ENCODE measurements at places on chromosomes 12 and 14. TPM values are rescaled to one million over a fixed set of nuclear protein-coding genes. Genes with fewer than 3 reads are reported as not detected.

The TRPV4 gene
- not detected for total RNA-seq

The SSTR1 gene
- not detected for total RNA-seq

The LTA4H gene
- total RNA-seq: 63.4 TPM

The LRTM2 gene
- total RNA-seq: not detected

The SMIM41 gene
- not detected for total RNA-seq

The TMEM121 gene
- 0.83 TPM for total RNA-seq

The DHRS2 gene
- 5.5 TPM for total RNA-seq

The PUS1 gene
- 50.9 TPM for total RNA-seq

The DEPDC4 gene
- 0.74 TPM for total RNA-seq

The DNAI7 gene
- not detected for total RNA-seq

The KCNC2 gene
- not detected for total RNA-seq

The POTEG gene
- total RNA-seq: not detected

The IFI27L1 gene
- total RNA-seq: 31.8 TPM

GRCh38 chr12:100503228-100503628 lies 29.6 kb downstream of the NR1H4 start:
- no peaks in the 10 kb centered on the region for H3K4me1 ChIP-seq
- DNase-seq: no peak
- no peaks in the 10 kb centered on the region for H3K27me3 ChIP-seq
- no peaks in the 10 kb centered on the region for H3K36me3 ChIP-seq

DNA sequence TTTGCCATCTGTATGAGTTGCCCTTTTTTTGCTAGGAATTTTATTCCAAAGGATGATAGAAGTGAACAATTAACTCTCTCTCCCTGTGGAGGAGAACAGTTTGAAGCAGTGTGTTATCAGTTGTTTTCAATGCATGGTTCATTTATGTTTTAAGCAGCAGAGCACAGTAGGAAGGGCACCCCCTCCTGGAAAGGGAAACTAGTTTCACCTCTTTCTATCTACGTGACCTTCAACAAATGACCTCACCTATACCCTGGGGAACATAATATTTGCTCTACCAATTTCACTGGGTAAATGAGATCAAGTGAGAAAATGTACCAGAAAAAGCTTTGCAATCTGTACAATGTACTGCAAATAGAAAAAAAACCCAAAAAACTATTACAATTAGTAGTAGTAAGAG lies 5.4 kb upstream of the DCP1B start:
- no peak overlapping the region for H3K4me3 ChIP-seq
- no peaks in the 10 kb centered on the region for H3K36me3 ChIP-seq
- H3K27me3 ChIP-seq: no peaks in the 10 kb centered on the region
- H3K27ac ChIP-seq: no peak overlapping the region
- no peak for DNase-seq

DNA sequence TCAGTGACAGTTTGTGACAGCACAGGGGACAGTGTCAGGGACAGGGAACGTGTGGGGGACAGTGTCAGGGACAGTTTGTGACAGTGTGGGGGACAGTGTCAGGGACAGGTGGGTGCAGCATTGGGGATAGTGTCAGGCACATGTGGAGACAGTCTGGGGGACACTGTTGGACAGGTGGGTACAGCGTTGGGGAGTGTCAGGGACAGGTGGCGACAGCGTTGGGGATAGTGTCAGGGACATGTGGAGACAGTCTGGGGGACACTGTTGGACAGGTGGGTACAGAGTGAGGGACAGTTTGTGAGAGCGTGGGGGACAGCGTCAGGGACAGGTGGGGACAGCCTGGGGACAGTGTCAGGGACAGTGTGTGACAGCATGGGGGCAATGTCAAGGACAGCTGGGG lies 140.0 kb downstream of the TMEM121 start:
- no peaks in the 10 kb centered on the region for H3K36me3 ChIP-seq
- no peak for DNase-seq
- H3K4me1 ChIP-seq: no peaks in the 10 kb centered on the region

DNA sequence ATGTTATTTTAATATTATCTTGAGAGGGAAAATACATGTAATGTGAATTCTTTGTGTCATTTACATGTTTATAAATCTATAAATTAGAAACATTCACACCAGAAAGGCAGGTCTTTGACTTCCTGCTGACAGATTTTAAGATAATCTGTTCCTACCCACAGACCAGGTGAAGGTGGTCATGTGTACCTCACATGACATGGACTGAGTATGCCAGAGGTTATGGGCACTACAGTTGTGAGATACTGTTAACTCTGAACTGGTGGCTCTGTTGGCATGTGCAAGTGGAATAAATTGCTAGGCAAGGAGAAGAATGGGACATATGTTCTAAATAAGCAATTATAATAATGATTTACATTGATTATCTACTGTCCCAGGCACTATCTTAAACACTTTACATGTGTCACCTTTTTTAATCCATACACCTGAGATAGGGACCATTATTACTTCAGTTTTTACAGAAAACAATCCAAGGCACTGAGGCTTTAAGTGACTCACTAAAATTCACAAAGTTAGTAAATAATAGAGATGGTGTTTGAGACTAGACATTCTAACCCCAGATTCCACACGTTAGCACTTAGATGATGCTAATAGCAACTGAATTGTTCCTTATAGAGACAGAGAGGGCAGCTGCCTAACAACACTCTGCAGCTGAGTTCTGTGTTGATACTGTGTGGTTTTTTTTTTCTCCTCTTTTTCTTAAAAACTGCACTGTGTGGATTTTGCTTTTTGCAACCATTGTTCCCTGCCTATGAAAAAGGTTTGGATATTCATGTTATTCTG lies 23.8 kb downstream of the SLC16A7 start:
- no peaks in the 10 kb centered on the region for H3K36me3 ChIP-seq
- H3K4me1 ChIP-seq: peaks cover 8% of the 10 kb centered on the region
- no peak overlapping the region for H3K27ac ChIP-seq
- no peak for DNase-seq
- no peak overlapping the region for H3K4me3 ChIP-seq

DNA sequence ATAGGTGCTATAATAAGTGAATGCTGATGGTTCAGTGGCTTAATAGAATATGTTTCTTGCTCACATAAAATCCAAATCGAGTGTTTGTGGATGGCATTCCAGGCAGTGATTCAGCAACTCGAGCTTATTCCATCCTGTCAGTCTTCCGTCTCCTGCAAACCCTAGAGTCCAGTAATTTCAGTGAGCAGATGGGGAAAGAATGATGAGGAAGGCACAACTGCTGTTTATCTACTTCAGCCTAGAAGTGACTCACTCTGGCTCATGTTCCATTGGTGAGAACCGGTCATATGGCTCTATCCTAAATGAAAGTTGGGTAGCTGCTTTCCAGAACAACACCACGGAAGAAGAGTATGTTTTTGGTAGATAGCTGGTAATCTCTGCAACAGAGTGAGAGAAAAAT lies 421.8 kb upstream of the PDE3A start:
- H3K36me3 ChIP-seq: no peaks in the 10 kb centered on the region
- H3K4me3 ChIP-seq: no peak overlapping the region
- no peaks in the 10 kb centered on the region for H3K4me1 ChIP-seq
- H3K27me3 ChIP-seq: no peaks in the 10 kb centered on the region
- H3K27ac ChIP-seq: no peak overlapping the region

DNA sequence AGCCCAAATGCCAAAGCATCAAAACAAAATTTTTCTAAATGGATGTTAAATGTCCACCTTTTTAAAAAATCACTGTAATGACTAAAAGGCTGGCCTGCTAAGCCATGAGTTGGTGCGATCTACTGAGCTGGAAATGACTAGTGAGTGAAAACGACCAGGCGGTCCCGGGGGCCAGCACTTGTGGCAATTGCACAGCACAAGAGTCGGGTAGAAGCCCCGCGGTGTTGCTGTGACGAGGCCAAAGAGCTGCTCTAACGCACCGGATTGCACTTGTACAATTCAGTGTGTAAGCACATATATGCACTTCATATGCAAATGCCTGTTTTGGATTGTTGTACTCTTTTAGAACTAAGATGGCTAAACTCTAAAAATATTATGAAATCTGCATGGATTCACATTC lies 64.1 kb upstream of the DYNC1H1 start:
- no peak for DNase-seq

GRCh38 chr12:130960058-130960457 lies 6.4 kb downstream of the ADGRD1 start:
- H3K4me1 ChIP-seq: no peaks in the 10 kb centered on the region
- DNase-seq: no peak
- H3K27ac ChIP-seq: no peak overlapping the region
- H3K36me3 ChIP-seq: no peaks in the 10 kb centered on the region

GRCh38 chr14:68423686-68424085 lies 369.2 kb downstream of the ZFP36L1 start:
- H3K4me3 ChIP-seq: no peak overlapping the region
- H3K27ac ChIP-seq: no peak overlapping the region
- no peaks in the 10 kb centered on the region for H3K4me1 ChIP-seq
- no peaks in the 10 kb centered on the region for H3K27me3 ChIP-seq
- H3K36me3 ChIP-seq: no peaks in the 10 kb centered on the region

GRCh38 chr14:75003250-75004027 lies 718 bp downstream of the EIF2B2 start:
- H3K27me3 ChIP-seq: no peaks in the 10 kb centered on the region
- DNase-seq: no peak
- peaks cover 20% of the 10 kb centered on the region for H3K36me3 ChIP-seq
- H3K4me3 ChIP-seq: peak overlapping the region; percentile 93

DNA sequence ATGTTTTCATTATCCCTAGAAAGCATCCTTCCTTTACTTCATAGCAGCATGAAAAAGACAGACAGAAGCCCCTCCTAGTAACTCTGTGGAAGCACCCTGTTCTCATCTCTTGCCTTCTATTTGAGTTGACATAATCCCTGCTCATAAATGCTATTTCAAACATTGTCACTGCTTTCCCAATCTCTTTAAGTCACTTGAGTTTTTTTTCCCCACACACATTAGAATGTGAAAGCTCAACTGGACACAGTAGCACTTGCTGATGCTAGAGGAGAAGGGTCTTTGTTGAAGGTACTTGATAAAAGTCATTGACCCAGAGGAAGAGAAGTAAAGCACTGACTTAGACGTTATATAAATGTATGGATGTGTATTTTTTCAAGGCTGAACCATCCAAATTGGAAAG lies 3.0 kb downstream of the E2F7 start:
- H3K27ac ChIP-seq: no peak overlapping the region
- no peaks in the 10 kb centered on the region for H3K4me1 ChIP-seq
- DNase-seq: no peak
- no peaks in the 10 kb centered on the region for H3K36me3 ChIP-seq

GRCh38 chr14:101022121-101022520 lies 118.6 kb upstream of the RTL1 start:
- no peaks in the 10 kb centered on the region for H3K27me3 ChIP-seq
- H3K4me3 ChIP-seq: no peak overlapping the region
- no peak overlapping the region for H3K27ac ChIP-seq
- no peaks in the 10 kb centered on the region for H3K36me3 ChIP-seq
- no peak for DNase-seq
- no peaks in the 10 kb centered on the region for H3K4me1 ChIP-seq

DNA sequence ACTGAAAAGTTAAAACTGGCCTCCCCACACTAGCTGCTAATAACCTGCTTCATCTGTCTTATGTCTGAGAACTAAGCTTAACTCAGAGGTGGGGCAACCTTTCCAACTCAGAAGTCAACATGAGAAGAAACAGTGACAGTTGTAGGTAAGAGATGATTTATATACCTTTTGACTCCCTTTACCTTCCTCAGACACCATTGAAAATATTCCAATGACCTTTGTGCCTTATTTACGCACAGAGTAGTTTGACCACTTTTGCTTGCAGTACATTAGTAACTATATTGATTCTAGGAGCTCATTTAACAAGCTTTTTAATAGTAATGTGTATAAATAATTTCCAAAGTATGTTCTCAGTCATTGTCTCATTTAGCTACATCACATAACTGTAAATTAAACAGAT lies 77.6 kb downstream of the ALX1 start:
- no peaks in the 10 kb centered on the region for H3K36me3 ChIP-seq
- H3K4me3 ChIP-seq: no peak overlapping the region
- H3K4me1 ChIP-seq: no peaks in the 10 kb centered on the region
- DNase-seq: no peak
- no peaks in the 10 kb centered on the region for H3K27me3 ChIP-seq

GRCh38 chr14:57209561-57209960 lies 59.1 kb downstream of the EXOC5 start:
- H3K27me3 ChIP-seq: no peaks in the 10 kb centered on the region
- no peak for DNase-seq
- no peaks in the 10 kb centered on the region for H3K4me1 ChIP-seq
- no peak overlapping the region for H3K4me3 ChIP-seq

- H3K4me3 ChIP-seq: no peak overlapping the region
- H3K36me3 ChIP-seq: no peaks in the 10 kb centered on the region
- H3K4me1 ChIP-seq: no peaks in the 10 kb centered on the region
Observed at GRCh38 chr14:34050606-34051005, 99.7 kb upstream of the EGLN3 start.

GRCh38 chr14:103099081-103099732 lies 4.7 kb downstream of the EXOC3L4 start:
- no peaks in the 10 kb centered on the region for H3K36me3 ChIP-seq
- no peaks in the 10 kb centered on the region for H3K4me1 ChIP-seq
- no peak overlapping the region for H3K27ac ChIP-seq
- no peak for DNase-seq
- no peak overlapping the region for H3K4me3 ChIP-seq

DNA sequence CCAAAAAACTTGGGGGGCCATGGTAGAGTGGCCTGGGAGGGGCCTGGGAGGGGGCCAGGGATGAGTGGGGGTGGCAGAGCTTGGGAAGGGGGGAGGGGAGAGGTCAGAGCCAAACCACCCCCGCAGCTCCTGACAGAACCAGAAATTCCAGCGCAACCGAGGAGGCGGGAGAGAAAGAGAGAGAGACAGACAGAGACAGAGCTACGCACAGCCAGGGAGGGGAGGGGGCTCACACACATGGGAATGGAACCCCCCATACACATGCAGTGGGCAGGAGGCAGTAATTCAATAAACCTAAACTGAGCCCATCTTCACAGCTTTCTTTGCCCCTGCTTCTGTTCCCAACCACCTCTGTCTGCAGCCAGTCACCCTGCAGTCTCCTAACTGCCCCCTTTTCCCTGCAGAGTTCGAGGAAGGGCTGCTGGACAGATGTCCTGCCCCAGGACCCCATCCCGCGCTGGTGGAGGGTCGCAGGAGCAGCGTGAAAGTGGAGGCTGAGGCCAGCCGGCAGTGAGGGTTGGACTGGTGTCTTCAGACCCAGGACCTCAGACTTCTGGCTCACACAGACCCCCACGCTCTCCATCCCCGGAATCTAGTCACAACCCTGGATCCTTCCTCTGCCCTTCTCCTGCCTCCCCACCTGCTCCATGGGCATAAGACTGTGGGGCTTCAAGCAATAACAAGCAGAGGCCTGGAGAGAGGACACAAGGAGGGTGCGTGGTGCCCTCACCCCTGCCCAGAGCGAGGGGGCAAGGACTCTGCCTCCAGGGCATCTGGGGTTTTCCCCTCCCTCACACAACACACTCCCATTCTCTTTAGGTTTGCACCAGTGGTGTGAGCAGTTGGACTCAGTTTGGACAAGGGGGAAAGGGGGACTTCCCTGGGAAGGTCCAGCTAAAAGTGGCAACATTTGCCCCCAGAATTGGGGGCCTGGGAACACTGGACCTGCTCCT lies 5.6 kb downstream of the NAB2 start:
- H3K27ac ChIP-seq: peak overlapping the region; percentile 83
- no peak for DNase-seq
- peaks cover 14% of the 10 kb centered on the region for H3K4me1 ChIP-seq
- no peak overlapping the region for H3K4me3 ChIP-seq
- H3K36me3 ChIP-seq: peaks cover 6% of the 10 kb centered on the region
